ENCODE measurements at places on chromosomes 11 and 22. TPM values are rescaled to one million over a fixed set of nuclear protein-coding genes. Genes with fewer than 3 reads are reported as not detected.

The FAM180B gene
- total RNA-seq, result not detected

The MS4A15 gene
- not detected for total RNA-seq

The SLC22A6 gene
- total RNA-seq, result not detected

The B4GALNT4 gene
- total RNA-seq, result 9.6 TPM

The POLR2F gene
- total RNA-seq, result 106 TPM

The CTNND1 gene
- total RNA-seq, result 268 TPM

The ACRV1 gene
- not detected for total RNA-seq

The CDC42BPG gene
- total RNA-seq, result 0.42 TPM

The PYGM gene
- 0.39 TPM for total RNA-seq

The BTG4 gene
- total RNA-seq, result not detected

The CDKN1C gene
- 9.0 TPM for total RNA-seq

The JAML gene
- total RNA-seq, result 0.39 TPM

The SLC25A45 gene
- total RNA-seq, result 4.8 TPM

The OR10A2 gene
- total RNA-seq, result not detected

The DENND5A gene
- 116 TPM for total RNA-seq

The SLC22A25 gene
- not detected for total RNA-seq

The ME3 gene
- 27.2 TPM for total RNA-seq

The OR52E4 gene
- not detected for total RNA-seq

The IL17REL gene
- 0.15 TPM for total RNA-seq

The RTN4R gene
- total RNA-seq, result 1.2 TPM

The OR5AN1 gene
- total RNA-seq, result not detected
